DND-41 (cell line): ENCODE measurements at places on chromosomes 4 and X.

DNA sequence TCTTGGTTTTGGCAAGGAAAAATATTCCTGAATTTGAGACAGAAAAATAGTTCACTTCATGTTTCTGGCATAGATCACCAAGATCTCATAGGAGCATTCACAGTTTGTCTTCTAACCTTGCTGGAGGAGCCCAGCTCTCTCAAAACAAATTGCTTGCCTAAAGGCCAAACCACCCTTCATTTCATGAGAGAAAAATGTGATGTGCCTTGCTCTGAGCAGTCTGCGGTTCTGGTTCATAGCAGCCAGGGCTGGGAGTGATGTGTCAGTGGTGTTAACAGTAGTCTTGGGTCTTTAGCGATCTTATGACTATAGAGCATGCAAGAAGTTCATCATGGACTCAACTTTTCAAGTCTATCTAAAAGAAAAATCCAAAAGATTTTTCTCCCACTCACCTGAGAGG is 183.3 kb downstream of the DCLK2 start:
- no peak overlapping the region for H3K4me3 ChIP-seq
- H3K36me3 ChIP-seq = no peaks in the 10 kb centered on the region
- no peaks in the 10 kb centered on the region for H3K4me1 ChIP-seq
- DNase-seq = no peak

DNA sequence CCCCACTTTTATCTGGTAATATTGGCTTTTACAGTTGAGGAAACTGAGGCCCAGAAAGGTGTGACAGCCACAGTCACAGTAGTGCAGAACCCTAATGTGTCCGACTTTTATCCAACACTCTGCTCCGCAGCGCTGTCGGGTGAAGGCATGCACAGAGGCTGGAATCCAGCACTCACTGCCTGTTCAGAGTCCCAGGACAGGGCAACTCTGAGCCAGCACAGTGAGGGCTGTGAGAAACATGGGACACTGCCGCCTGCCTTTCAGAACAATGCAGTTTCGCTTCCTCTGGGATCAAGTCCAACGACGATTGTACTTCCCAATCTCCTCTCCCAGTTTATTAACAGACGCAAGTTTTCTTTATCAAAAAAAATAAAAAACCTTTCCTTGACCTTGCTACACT is 41.9 kb upstream of the PDGFRA start:
- no peak overlapping the region for H3K4me3 ChIP-seq
- no peaks in the 10 kb centered on the region for H3K36me3 ChIP-seq
- no peaks in the 10 kb centered on the region for H3K4me1 ChIP-seq
- no peak overlapping the region for H3K27ac ChIP-seq
- no peaks in the 10 kb centered on the region for H3K27me3 ChIP-seq

DNA sequence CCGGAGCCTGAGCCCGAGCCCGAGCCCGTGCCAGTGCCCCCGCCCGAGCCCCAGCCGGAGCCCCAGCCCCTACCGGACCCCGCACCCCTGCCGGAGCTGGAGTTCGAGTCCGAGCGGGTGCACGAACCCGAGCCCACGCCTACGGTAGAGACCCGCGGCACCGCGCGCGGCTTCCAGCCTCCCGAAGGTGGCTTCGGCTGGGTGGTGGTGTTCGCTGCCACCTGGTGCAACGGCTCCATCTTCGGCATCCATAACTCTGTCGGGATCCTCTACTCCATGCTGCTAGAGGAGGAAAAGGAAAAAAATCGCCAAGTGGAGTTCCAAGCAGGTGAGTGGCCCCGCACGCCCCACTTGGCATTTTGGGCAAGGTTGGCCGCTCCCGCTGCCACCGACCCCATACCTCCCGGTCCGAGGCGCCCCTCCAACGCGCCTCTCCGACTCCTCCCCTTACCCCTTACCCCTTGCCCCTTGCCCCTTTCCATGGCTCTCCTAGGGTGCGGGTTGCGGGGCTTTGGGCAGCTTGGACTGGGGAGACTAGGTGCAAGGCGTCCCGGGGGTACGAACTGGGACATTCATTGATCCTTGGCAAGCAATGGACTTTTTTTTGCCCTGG is 553 bp downstream of the SLC16A2 start:
- no peak overlapping the region for H3K27ac ChIP-seq
- no peak for DNase-seq
- no peaks in the 10 kb centered on the region for H3K27me3 ChIP-seq
- H3K36me3 ChIP-seq = no peaks in the 10 kb centered on the region

- no peak overlapping the region for H3K27ac ChIP-seq
- no peak for DNase-seq
- H3K27me3 ChIP-seq = no peaks in the 10 kb centered on the region
- H3K4me3 ChIP-seq = no peak overlapping the region
Observed at GRCh38 chr4:82744284-82744968, 54.2 kb downstream of the SCD5 start.

- no peaks in the 10 kb centered on the region for H3K36me3 ChIP-seq
- no peak overlapping the region for H3K4me3 ChIP-seq
- H3K27ac ChIP-seq = no peak overlapping the region
- no peaks in the 10 kb centered on the region for H3K4me1 ChIP-seq
- DNase-seq = no peak
Observed at GRCh38 chr4:101651778-101652177, 138.8 kb upstream of the BANK1 start.

GRCh38 chrX:129496625-129497024 is 26.7 kb downstream of the SMARCA1 start:
- no peak overlapping the region for H3K4me3 ChIP-seq
- H3K27ac ChIP-seq = no peak overlapping the region
- H3K4me1 ChIP-seq = no peaks in the 10 kb centered on the region
- H3K36me3 ChIP-seq = no peaks in the 10 kb centered on the region

DNA sequence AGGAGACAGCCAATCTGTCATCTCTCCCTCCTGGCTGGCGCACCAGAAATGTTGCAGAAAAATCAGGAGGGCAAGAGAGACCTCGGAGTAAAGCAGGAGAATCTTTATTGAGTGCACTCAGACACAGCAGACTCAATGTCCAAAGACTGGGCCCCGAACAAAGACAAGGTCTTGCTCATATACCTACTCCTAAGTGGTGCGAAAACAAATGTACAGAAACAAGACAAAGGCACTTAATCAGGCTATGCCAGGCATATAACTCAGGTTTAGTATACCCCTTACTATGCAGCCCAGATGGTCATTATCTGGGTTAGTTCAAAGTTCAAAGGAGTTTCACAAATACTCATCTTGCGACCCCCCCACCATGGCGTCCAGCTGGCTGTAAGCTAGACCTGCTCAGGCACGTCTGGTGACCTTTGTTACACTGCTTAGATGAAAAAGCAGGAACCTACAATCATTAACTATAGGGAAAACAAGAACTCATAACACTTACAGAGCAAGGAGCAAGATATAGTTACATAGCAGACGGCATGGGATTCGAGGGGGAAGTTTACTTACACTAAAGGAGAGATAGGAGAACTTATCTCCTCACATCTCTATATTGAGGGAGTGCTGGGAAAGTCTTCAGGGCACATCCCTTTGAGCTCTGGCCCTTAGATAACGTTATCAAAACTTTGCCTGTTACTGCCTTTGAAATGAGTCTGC is 27.5 kb downstream of the SULT1E1 start:
- H3K27ac ChIP-seq = no peak overlapping the region
- H3K36me3 ChIP-seq = no peaks in the 10 kb centered on the region
- H3K4me1 ChIP-seq = no peaks in the 10 kb centered on the region
- H3K27me3 ChIP-seq = peaks cover 7% of the 10 kb centered on the region

DNA sequence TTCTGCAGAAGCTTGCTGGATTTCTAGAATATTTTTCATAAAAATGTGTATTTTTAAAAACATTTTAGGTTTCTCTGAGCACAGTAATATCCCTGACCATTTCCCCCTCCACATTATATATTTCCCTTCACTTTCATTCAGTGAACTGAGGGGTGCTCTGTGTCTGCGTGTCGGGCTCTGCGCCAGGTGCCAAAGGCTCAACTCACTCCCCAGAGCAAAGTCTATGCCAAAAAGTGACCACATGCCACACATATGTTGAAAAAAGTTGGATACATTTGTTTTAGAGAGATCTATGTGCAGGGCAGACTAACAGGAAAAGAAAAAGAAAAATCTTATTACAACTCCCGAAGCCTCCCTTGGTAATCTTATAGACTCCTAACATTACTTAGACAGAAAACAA is 233.7 kb downstream of the MGST2 start:
- H3K36me3 ChIP-seq = no peaks in the 10 kb centered on the region
- H3K4me1 ChIP-seq = peaks cover 35% of the 10 kb centered on the region
- H3K27ac ChIP-seq = no peak overlapping the region
- no peak for DNase-seq

- no peak overlapping the region for H3K27ac ChIP-seq
- no peaks in the 10 kb centered on the region for H3K36me3 ChIP-seq
- no peaks in the 10 kb centered on the region for H3K27me3 ChIP-seq
- DNase-seq = no peak
- no peak overlapping the region for H3K4me3 ChIP-seq
- H3K4me1 ChIP-seq = no peaks in the 10 kb centered on the region
Observed at GRCh38 chr4:41043465-41043864, 170.9 kb downstream of the APBB2 start.

- no peaks in the 10 kb centered on the region for H3K4me1 ChIP-seq
- no peak for DNase-seq
- no peak overlapping the region for H3K27ac ChIP-seq
- no peaks in the 10 kb centered on the region for H3K36me3 ChIP-seq
- H3K27me3 ChIP-seq = no peaks in the 10 kb centered on the region
Observed at GRCh38 chr4:59565836-59566235, 1634.3 kb upstream of the ADGRL3 start.

GRCh38 chr4:107600983-107601382 is 119.1 kb downstream of the PAPSS1 start:
- H3K36me3 ChIP-seq = no peaks in the 10 kb centered on the region
- DNase-seq = no peak
- H3K27ac ChIP-seq = no peak overlapping the region
- no peaks in the 10 kb centered on the region for H3K4me1 ChIP-seq
- no peaks in the 10 kb centered on the region for H3K27me3 ChIP-seq

GRCh38 chr4:21888195-21888976 is 60.2 kb downstream of the KCNIP4 start:
- H3K27ac ChIP-seq = no peak overlapping the region
- H3K4me1 ChIP-seq = no peaks in the 10 kb centered on the region
- H3K27me3 ChIP-seq = no peaks in the 10 kb centered on the region
- DNase-seq = no peak
- H3K36me3 ChIP-seq = no peaks in the 10 kb centered on the region
- H3K4me3 ChIP-seq = no peak overlapping the region

- no peaks in the 10 kb centered on the region for H3K4me1 ChIP-seq
- no peak overlapping the region for H3K4me3 ChIP-seq
- no peak overlapping the region for H3K27ac ChIP-seq
- H3K27me3 ChIP-seq = peaks cover 2% of the 10 kb centered on the region
Observed at GRCh38 chr4:15245006-15245530, 182.8 kb upstream of the C1QTNF7 start.

GRCh38 chr4:76872556-76872955 is 25.4 kb downstream of the SOWAHB start:
- no peak overlapping the region for H3K4me3 ChIP-seq
- H3K4me1 ChIP-seq = no peaks in the 10 kb centered on the region
- DNase-seq = no peak
- H3K27me3 ChIP-seq = no peaks in the 10 kb centered on the region
- no peaks in the 10 kb centered on the region for H3K36me3 ChIP-seq
- H3K27ac ChIP-seq = no peak overlapping the region

GRCh38 chr4:74874753-74875367 is 58.1 kb upstream of the PARM1 start:
- H3K36me3 ChIP-seq = no peaks in the 10 kb centered on the region
- H3K4me1 ChIP-seq = no peaks in the 10 kb centered on the region
- peak; percentile 27 for DNase-seq
- H3K27ac ChIP-seq = no peak overlapping the region
- no peaks in the 10 kb centered on the region for H3K27me3 ChIP-seq

DNA sequence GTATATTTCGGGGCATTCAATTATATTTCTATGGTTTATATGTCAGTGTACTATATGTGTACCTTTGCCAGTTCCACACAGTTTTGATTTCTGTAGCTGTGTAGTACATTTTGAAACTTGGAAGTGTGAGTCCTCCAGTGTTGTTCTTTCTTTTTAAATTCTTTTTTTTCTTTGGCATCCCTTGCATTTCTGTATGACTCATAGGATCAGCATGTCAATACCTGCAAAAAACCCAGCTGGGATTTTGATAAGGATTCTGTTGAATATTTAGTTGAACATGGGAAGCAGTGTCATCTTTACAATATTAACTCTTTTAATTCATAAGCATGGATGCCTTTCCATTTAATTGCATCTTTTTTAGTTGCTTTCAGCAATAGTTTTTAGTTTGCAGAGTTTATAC is 100.0 kb downstream of the SH3BGRL start:
- H3K27me3 ChIP-seq = no peaks in the 10 kb centered on the region
- no peak overlapping the region for H3K27ac ChIP-seq
- DNase-seq = no peak
- no peak overlapping the region for H3K4me3 ChIP-seq
- no peaks in the 10 kb centered on the region; the same call in 1 of the 2 replicates for H3K36me3 ChIP-seq
- no peaks in the 10 kb centered on the region for H3K4me1 ChIP-seq

DNA sequence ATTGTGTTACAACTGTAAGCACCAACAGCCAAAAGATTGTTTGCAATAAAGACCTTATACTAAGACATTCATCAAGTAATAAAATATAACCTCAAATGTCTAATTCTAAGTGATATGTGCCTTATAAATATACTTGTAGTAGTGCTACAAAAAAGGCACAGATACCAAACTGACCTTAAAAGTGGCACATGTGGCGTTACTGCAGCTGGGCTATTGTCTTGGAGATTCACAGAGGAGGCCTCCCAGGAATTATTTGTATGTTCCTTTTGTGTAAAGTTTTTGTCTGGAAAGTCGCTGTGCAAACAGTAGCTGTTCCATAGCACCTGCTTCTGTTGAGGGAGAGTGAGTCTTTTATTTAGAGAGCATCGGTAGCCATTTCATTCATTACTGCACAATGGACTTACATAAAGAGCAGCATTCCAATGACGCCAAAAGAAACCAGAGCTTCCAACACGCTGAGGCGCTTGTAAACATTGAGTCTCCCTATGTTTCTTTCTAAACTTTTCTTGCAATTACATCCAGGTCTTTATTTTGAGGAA is 143.7 kb downstream of the RPA4 start:
- H3K4me1 ChIP-seq = peaks cover 6% of the 10 kb centered on the region; the same call in 1 of the 2 replicates
- no peaks in the 10 kb centered on the region for H3K36me3 ChIP-seq
- DNase-seq = no peak

GRCh38 chrX:154731184-154731583 is 19.7 kb downstream of the GAB3 start:
- H3K4me1 ChIP-seq = peaks cover 78% of the 10 kb centered on the region
- DNase-seq = no peak
- H3K27ac ChIP-seq = peak overlapping the region; percentile 52; the same call in 1 of the 2 replicates
- H3K36me3 ChIP-seq = peaks cover 9% of the 10 kb centered on the region
- H3K27me3 ChIP-seq = no peaks in the 10 kb centered on the region
- H3K4me3 ChIP-seq = no peak overlapping the region

DNA sequence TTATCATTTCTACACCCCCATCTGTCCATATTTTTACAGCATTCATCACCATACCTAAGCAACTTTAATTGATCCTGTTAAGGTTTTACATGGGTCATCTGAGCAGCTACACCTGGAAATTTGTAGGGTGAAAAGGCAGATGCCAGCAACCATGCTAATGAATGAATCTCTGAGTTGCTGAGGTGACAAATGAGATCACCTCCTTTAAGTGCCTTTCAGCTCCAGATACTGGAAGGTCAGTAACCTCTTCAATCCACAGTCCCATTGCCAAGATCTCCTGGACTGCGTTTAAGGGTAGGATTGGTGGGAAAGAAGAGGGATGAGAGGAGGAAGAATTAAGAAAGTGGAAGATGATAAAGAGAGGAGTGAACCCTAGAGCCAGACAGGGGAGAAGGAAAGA is 8.5 kb upstream of the BMP3 start:
- no peaks in the 10 kb centered on the region for H3K27me3 ChIP-seq
- H3K4me3 ChIP-seq = no peak overlapping the region
- DNase-seq = no peak
- no peak overlapping the region for H3K27ac ChIP-seq
- H3K36me3 ChIP-seq = no peaks in the 10 kb centered on the region
